ENCODE measurements at places on chromosomes 1 and 21.

DNA sequence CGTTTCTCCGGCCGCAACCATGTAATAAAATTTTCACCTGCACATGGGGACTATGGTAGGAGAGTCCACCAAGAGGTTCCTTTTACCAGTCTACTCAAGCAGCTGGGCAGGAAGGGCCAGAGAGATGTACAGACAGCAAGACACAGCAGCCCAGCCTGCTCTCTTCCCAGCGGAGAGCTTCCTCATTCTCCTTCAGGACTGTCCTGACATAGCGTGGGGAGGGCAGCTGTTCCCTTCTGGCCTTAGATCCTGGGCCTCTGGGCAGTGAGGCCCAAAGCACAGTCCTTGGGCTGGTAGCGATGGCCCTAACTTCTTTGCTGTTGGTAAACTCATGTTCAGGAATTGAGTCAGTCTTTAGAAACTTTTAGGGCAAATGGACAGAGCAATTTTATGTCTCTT is 89.1 kb downstream of the BCAR3 start:
- no peak for DNase-seq

DNA sequence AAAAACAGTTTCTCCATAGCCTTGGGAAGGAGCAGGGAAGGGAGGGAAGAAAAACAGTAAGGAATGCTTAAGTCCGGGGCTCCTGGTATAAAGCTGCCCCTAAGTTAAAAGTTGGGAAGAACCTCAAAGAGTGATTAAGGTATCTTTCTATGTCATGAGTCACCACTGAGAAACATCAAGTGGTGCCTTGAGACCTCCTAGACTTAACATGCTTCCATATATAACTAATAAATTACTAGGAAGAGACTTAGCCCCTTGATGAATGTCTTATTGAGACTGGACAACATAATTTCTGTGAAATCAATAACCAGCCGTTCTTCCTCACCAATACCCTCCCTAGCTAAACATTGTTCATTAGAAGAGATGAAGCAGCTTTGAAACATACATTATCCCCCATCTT is 121.8 kb upstream of the SLC44A3 start:
- DNase-seq: no peak

DNA sequence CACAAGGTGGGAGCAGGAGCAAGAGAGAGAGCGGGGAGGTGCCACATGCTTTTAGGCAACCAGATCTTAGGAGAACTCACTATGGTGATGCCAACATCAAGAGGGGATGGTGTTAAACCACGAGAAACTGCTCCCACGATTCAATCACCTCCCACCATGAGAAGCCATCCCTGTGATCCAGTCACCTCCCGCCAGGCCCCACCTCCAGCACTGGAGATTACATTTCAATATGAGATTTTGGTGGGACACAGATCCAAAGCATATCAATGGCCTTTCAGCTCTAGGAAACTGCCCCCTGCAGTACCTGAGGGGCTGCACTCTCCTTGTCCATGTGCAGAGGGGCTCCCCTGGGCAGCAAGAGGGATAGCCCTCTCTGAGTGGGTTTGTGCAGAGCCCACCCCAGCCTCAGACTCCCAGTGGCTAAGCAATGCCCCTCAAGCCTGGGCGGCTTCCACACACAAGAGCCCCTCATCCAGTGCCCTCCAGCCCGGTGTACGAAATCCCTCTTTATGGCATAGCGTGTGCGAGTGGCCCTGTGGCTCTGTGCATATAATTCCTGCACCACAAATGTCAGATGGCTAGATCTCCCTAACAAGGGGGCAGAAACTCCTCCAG is 15.5 kb upstream of the PRDM16 start:
- no peak for DNase-seq

GRCh38 chr1:24349891-24350290 is 30.7 kb downstream of the GRHL3 start:
- no peak for DNase-seq

DNA sequence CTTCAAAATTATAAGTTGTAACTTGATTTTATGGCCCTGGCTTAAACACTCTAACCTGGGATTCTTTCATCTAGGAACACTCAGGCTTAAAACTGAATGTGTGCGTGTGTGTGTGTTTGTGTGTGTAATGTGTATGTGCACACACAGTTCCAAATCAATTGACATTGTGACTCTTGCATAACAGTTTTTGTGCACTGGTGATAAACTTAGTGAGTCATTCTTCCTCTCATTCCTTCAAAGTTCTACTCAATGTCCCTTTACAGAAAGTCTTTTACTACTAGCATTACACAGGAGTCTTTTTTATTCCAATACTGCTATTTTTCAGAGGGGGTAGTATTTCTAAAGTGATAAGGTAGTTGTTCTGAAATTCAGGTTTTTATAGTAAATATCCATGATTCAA is 943.6 kb downstream of the KCNT2 start:
- DNase-seq: no peak

DNA sequence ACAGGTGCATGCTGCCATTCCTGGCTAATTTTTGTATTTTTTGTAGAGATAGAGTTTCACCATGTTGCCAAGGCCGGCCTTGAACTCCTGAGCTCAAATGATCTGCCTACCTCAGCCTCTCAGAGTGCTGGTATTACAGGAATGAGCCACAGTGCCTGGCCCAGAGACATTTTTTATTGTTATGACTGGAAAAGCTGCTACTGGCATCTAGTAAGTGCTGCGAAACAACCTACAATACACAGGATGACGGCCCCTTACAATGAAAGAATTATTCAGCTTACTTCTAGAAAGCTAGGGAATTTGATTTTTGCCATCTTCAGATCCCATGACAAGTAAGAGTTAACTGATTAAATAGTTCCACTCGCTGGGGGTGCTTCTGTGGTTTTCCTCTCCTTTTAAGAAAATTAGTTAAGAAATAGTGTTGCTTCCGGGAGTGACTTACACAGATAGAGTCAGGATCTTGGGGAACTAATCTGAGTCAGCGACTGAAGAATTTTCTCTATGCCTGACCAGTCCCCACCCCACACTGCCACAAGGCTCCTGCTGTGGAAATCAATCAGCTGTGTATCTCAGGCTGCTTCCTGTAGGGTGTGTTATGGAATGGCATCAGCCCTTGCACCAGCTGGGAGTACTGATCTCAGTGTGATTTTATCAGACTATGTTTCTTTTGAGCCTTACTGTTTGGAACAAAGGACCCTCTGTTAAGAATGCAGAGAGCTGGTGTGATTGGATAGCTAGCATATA is 93.0 kb upstream of the BMP8A start:
- no peak for DNase-seq

GRCh38 chr1:31421371-31422040 is 8.5 kb downstream of the SERINC2 start:
- peak; percentile 49 for DNase-seq

- no peak for DNase-seq
Measured at GRCh38 chr1:207984831-207985572, 74.1 kb upstream of the CD34 start.

GRCh38 chr1:119687434-119688079 is 24.2 kb upstream of the PHGDH start:
- DNase-seq: no peak

DNA sequence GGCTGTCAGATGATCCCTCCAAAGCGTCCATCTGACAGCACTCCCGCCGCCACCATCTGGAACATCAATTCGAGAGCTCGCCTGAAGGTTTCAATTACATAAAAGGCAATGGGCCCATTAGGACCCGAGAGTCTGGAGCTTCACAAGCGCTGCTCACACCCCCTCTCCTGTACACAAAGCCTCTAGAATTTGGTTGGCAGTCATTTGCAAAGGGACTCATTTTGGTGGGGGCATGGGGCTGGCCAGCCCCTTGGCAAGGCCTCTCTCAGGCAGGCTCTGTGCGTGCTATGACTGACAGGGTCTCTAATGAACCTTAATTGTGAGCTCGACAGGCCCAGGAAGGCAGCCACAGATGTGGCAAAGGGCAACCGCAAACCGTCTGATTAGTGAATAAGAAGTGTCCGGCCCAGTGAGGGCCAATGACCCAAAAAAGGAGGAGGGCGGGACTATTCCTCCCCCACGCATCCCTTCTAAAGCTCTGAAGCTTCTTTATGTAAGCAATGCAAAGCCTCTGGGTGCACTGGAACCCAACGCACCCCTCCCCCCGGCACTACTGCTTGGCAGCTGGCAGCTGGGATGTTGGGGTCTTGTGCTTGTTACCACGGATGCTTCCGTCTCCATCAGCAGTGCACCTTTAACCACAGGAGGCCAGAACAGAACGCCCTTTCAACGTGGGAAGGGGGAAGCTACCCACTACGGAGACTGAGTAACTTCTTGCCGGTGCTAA is 79.4 kb downstream of the CAPZB start:
- DNase-seq: peak; percentile 76

DNA sequence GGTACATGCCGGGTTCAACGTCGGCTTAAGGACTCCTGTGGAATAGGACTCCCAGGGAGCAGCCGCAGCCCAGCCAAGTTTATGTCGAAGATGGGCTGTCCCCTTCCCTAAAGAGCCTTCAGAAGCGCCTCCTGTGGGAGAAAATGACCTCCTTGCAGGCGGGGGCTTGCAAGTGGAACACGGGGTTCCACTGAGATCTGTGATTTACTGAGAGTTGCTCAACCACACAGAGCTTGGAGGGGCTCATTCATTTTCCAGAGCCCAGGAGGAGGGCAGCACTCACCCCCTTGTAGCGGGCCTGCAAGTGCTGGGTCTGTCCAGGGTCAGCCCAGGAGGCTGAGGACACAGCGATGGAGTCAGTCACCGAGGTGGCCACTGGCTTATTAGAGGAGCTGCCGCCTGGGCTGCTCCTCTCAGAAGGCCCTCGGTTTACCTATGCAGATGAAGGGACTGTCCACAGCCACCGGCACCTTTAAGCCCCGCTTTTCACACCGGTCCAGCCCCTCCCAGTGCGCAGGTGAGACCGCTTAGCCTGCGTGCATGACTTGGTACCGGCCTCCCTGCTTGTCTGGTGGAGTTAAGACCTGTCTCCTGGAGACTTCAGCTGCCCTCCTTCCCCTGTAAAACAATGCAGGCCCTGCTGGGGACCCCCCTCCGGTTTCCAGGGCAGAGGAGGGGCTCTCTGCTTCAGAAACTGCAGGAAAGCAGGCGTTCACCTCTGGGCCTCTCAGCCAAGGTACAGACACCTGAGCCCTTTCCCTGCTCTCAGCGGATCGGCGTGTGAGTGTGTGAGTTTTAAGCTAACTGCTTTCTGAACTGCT is 57.5 kb downstream of the ATP5PO start:
- DNase-seq: no peak

DNA sequence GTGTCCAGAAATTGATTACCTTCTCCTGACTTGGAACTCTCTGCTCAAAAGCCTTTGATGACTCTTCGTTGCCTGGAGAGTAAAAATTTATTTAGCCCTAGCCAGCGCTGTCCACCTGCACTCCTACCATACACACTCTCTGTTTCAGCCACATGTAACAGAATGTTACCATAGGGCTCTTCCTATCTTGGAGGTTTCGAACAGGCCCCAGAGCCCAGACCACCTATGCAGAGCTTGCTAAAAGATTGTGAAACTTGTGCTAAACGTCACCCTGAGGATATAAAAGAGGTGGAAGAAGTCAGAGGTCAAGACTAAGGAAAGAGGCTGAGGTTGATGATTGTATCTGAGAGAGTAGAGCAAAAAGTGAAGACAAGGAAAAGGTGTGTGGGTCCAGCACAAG is 237.0 kb upstream of the HOOK1 start:
- no peak for DNase-seq

DNA sequence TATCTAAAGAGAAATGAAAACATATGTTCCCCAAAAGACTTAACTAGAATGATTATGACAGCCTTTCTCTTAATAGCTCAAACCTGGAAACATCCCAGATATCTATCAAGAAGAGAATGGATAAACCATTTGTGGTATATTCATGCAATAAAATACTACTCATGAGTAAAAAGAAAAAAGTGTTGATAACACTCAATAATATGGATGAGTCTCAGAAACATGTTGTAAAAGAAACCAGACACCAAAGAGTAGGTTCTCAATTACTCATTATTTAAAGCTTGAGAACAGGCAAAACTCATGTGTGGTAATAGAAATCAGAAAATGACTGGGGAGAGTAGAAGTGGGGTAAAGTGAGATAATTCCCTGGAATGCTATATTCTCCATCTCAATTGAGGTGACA is 154.1 kb downstream of the PHTF1 start:
- no peak for DNase-seq

DNA sequence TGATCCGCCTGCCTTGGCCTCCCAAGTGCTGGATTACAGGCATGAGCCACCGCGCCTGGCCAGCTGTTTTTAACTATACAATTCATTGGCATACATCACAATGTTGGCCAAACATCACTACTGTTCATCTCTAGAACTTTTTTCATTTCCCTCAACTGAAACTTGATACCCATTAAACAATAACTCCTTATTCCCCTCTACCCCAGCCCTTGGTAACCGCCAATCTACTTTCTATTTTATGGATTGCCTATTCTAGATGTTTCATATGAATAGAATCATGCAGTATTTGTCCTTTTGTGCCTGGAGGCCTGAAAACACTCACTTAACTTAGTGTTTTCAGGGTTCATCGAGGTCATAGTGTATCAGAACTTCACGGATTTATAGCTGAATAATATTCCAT is 16.2 kb downstream of the BTF3L4 start:
- DNase-seq: no peak

GRCh38 chr21:17393413-17393812 is 119.4 kb upstream of the CXADR start:
- no peak for DNase-seq

GRCh38 chr1:154607609-154608396 is at the start of gene ADAR:
Gene ADAR (minus strand): TSS chr1:154608186. CDS start chr1:154608006, 180 bp downstream.
- peak; percentile 93 for DNase-seq

DNA sequence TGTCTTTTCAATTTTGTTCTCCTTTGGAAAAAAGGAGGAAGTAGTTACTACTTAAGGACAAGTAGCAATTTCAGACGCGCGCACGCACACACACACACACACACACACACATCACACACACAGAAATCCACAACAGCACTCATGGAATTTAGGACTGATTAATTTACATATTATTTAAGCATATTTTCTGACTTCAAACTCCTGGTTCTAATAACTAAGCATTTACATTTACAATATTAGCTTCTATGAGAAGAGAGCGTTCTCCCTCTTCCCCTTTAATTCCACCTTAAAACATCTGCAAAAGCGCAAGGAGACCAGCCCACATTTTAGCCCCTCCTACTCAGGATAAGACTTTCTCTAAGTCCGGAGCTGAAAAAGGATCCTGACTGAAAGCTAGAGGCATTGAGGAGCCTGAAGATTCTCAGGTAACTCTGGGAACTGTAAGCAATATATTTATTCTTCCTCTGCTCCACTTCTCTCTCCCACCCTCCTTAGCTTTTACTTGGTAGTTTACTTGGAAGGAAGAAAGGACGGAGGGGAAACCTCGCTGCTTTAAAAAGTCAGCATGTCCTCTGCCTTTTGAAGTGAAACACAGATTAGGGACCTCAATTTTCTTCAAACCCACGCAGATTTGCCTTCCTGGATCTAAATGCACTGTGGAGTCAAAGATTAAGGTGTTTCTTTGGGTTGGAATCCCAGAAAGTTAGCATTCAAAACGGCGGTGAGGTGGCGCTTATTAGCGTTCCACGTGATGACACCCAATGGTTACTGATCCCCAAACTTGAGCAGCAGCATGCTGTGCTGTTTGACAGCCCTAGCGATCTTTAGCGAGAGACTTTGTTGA is at the start of gene PLA2G4A:
PLA2G4A (plus strand) TSS at position 339 of the 844 bp plus-strand sequence. CDS start 25,406 bp downstream, outside the sequence.
- no peak for DNase-seq

- DNase-seq: no peak
Measured at GRCh38 chr1:239799617-239800016, 292.1 kb upstream of the FMN2 start.

All from DND-41 (cell line).